ENCODE measurements at places on chromosomes 6 and 20. TPM values are rescaled to one million over a fixed set of nuclear protein-coding genes. Genes with fewer than 3 reads are reported as not detected.

The ZFAND3 gene
- 34.4 TPM for total RNA-seq

The TMC2 gene
- 3.5 TPM for total RNA-seq

The MAS1 gene
- total RNA-seq, result under 0.01 TPM

The REV3L gene
- 129 TPM for total RNA-seq

The SLC35B3 gene
- 11.8 TPM for total RNA-seq

The UBE2C gene
- total RNA-seq, result 7.6 TPM

The FAM184A gene
- 40.8 TPM for total RNA-seq

The DEF6 gene
- total RNA-seq, result 2.1 TPM

The GSTA4 gene
- total RNA-seq, result 120 TPM
